Left ventricle myocardium inferior (tissue), 1 donor: ENCODE measurements at places on chromosomes 4 and X. TPM values are rescaled to one million over a fixed set of nuclear protein-coding genes. Genes with fewer than 3 reads are reported as not detected.

The SYNPO2 gene
- total RNA-seq: 239 TPM

The WNK3 gene
- 0.88 TPM for total RNA-seq

- DNase-seq: no peak
Measured at GRCh38 chrX:50876551-50876950, 34.0 kb upstream of the BMP15 start.

DNA sequence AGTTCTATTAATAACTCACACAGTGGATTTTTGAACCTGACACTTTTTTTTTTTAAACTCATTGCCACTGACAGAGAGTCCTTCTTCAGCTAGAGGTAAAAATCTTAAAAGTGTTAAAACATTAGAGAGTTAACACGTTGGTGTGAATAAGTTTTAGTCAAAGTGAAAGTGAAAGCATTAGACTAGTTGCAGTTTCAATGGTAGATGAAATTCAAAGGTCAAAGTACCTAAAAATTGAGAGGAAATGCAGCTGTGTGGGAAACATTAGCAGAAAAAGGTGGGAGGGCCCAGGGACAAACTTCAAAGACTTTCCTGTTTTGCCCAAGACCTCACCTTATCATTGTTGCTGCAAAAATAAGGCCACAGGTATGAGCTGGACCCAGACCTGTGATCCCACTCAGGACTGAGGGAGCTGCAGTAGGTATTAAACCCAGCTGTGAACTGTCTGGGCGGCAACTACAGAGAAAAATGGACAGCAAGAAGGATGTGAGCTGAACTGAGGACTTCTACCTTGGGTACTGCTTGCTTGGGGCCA lies 17.6 kb upstream of the GABRA4 start:
- no peak for DNase-seq

- DNase-seq: peak; percentile 14
Measured at GRCh38 chrX:39162322-39162735, 361.1 kb downstream of the MID1IP1 start.

- no peak for DNase-seq
Measured at GRCh38 chrX:88355252-88355651, 391.8 kb upstream of the CPXCR1 start.

DNA sequence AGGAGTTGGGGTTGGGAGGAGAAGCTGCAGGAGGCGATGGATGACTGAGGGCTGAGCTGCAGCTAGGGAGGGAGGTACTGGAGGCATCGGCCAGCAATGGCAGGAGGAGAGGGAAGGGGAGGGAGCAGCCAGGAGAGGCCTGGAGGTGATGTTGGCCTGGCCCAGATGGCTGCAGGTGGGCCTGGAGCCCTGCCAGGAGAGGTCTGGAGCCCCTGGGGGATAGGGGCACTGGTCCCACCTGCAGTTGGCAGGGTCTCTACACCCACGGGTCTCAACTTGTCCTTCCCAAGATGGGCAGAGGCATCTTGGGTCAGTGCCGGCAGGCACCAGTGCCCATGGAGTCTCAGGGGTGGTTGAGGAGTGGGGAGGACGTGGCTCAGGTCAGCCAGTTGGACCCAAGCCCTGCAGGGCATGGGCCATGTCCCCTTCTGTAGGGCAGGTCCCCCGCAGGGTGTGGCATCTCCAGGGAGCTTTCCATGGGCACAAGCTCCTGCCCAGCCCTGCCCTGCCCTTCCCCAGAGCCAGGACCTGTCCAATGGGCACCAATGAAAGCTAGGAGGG lies 2.7 kb upstream of the MXD4 start:
- no peak for DNase-seq

GRCh38 chr4:156154978-156155377 lies 201.3 kb upstream of the CTSO start:
- DNase-seq: no peak
